ENCODE measurements at places on chromosomes 7 and 10.

DNA sequence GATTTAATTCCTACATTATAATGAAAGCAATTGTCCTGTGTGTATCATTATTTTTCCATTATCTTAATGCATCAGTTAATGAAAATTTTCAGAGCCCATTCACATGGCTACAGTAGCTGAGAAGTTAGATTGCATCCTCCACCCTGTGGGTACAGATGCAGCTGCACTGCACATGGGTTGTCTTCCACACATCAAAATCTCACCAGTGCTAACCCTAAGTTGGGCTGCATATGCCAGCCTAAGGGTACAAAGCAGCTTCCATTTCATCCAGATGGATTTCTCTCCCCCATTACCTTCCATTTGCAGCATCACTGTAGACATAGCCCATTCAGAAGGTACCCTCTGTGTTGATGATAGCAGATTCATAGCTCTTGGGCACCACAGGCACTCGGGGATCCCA, 74.7 kb upstream of the WDR11 start:
- no peaks in the 10 kb centered on the region for H3K4me1 ChIP-seq
- DNase-seq = no peak
- H3K27ac ChIP-seq = no peak overlapping the region
- no peak overlapping the region for H3K4me3 ChIP-seq

DNA sequence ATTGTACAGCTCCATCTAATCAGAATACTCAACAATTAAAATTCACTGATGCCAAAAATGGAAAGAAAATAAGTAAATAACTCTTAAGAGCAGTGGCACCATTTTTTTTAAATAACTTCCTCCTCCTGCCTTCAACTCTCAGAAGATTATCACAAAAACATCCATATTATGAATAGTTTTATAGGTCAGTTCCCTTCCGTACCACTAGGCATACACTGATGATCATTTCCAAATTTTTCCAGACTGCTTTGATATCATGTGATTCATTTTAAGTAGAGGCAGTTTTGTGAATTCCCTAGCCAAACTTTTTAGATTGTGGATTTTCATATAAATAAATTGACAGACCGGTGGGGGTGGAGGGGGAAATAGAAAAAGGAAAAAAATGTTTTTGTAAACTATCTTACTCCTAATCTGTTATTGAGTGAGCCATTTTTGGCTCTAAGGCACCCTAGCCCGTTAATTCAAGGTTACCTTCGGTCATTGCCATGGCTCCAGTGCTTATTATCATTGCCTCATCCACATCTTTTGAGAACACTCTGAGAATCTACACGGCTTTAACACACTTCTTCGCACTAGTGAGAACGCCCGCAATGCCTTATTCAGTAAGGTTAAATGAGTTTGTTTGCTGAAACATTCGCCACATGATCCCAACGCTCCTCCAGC, 1.0 kb downstream of the FAM107B start:
- no peak for DNase-seq
- H3K27ac ChIP-seq = no peak overlapping the region
- H3K27me3 ChIP-seq = peaks cover 15% of the 10 kb centered on the region
- no peak overlapping the region for H3K4me3 ChIP-seq
- H3K4me1 ChIP-seq = no peaks in the 10 kb centered on the region

GRCh38 chr10:124918191-124918830, 23.6 kb upstream of the ZRANB1 start:
- H3K4me3 ChIP-seq = peak overlapping the region; percentile 94
- H3K27me3 ChIP-seq = no peaks in the 10 kb centered on the region
- peaks cover 27% of the 10 kb centered on the region for H3K4me1 ChIP-seq
- peak overlapping the region; percentile 90 for H3K27ac ChIP-seq
- DNase-seq = no peak

DNA sequence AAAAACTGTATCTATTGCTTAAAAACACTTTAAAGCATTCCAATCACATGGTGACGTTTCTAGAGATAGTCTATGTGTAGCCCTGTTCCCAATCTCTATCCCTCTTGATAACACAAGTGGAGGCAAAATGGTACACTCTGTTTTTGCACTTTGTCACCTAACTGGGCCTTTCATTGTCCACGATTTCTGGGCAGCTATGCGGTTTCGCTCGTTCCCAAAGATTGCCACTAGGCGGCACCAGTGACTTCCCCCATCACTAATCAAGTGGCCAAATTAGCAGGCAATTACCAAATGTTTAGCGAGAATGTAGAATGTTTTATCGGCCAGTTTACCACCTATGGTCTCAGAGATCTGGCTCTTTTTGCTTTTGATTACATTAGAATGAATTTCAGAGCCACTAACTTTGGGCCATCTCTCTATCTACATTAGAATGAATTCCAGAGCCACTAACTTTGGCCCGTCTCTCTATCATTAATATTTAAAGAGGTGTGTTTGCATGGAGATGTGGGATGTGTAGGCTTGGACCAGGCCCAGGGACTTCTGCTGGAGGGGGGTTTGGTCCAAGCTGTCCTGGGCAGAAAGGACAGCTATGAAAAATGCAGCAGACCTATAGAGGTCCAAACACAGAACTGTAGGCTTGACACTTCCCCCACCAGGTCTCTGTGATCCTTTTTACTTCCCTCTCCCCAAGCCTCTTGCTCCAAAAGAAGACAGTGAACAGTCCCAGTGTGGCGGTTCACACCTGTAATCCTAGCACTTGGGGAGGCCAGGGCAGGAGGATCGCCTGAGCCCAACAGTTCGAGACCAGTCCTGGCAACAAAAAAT, 90.1 kb downstream of the EPC1 start:
- no peak overlapping the region for H3K4me3 ChIP-seq
- no peaks in the 10 kb centered on the region for H3K27me3 ChIP-seq
- no peaks in the 10 kb centered on the region for H3K36me3 ChIP-seq
- peak overlapping the region; percentile 14 for H3K27ac ChIP-seq
- peak; percentile 31 for DNase-seq

- peak; percentile 84 for DNase-seq
- no peaks in the 10 kb centered on the region for H3K27me3 ChIP-seq
- peak overlapping the region; percentile 94 for H3K27ac ChIP-seq
- H3K4me1 ChIP-seq = peaks cover 7% of the 10 kb centered on the region
- no peaks in the 10 kb centered on the region for H3K36me3 ChIP-seq
Measured at GRCh38 chr7:65750511-65751344, 122.1 kb upstream of the VKORC1L1 start.

GRCh38 chr7:107879400-107880035, 11.5 kb upstream of the DLD start:
- peaks cover 39% of the 10 kb centered on the region for H3K27me3 ChIP-seq
- peaks cover 17% of the 10 kb centered on the region for H3K4me1 ChIP-seq
- no peak overlapping the region for H3K27ac ChIP-seq
- no peak for DNase-seq
- H3K36me3 ChIP-seq = peaks cover 5% of the 10 kb centered on the region
- H3K4me3 ChIP-seq = no peak overlapping the region

DNA sequence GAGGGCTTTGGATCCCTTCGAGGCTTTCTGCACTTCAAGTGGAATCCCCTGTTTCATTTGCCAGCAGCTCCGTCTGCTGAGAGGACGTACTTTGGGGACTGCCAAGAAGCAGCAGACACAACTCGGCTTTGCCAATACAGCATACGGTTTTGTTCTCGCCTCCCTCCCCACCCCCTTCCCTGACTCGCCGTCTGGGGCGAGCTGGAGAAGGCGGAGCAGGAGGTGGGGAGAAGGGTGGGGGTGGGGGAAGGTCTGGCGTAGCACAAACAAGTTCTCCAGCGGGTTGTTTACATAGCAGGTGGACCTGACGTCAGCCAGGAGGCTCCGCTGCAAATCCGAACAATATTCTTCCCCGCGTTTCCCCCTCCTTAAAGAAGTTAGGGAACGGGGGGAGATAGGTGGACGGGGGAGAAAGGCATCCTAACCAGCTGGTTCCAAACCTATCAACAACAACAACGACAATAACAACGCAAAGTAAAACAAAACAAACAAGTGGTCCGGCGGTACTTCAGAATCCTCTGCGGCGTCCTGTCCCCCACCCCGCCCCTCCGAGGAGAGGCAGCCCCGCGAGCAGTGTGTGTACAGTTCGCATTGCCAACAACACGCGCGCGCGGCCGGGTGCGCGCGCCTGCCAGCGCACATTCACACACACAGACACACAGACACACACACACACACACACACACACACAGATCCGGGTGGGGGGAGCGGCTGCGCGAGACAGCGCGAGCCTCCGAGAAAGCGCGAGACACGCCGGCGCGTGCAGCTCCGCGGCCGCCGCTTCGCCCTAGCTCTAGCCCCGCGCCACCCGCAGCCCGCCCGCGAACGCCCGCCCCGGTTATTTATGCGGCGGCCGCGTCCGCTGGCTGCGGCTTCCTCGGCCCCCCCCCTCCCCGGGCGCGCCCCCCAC, 167.0 kb upstream of the PPP1R3A start:
- H3K4me3 ChIP-seq = peak overlapping the region; percentile 94
- no peak for DNase-seq

GRCh38 chr7:74674166-74674565, 16.6 kb downstream of the GTF2I start:
- no peaks in the 10 kb centered on the region for H3K36me3 ChIP-seq
- H3K27ac ChIP-seq = no peak overlapping the region
- DNase-seq = no peak

DNA sequence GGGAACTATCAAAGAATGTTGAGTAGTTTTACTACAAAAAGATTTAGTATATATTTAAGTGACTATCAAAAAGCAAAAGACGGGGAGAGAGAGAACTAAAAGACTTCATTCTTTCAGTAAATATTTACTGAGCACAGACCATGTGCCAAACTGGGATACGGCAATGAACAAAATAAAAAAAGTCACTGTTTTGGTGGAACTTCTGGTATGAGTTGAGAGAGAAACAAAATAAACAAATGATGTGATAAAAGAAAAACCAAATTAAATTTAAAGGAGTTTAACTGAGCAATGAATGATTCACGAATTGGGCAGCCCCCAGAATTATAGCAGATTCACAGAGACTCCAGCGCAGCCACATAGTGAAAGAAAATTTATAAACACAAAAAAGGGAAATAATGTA, 17.8 kb upstream of the AKAP9 start:
- peaks cover 2% of the 10 kb centered on the region for H3K36me3 ChIP-seq
- H3K27me3 ChIP-seq = peaks cover 29% of the 10 kb centered on the region
- H3K27ac ChIP-seq = no peak overlapping the region
- no peak overlapping the region for H3K4me3 ChIP-seq
- H3K4me1 ChIP-seq = no peaks in the 10 kb centered on the region

DNA sequence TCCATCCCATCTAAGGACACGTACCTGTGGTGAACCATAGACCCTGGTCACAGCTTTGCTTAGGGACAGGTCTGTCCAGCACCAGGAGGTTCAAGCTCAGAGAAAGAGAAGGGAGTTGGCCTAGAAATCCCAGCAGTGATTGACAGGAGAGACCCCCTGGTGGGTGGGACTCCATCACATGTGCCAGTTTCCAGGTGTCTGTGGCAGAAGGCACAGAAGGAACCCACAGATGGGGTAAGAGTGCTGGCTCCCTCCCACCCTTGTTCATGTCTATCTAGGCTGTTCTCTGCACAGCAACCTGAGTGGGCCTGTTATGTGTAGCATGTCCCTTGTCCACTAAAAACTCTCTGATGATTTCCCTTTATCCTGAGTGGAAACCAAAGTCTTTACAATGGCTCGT, 54.0 kb upstream of the GRB10 start:
- no peaks in the 10 kb centered on the region for H3K4me1 ChIP-seq
- H3K36me3 ChIP-seq = no peaks in the 10 kb centered on the region
- H3K27me3 ChIP-seq = peaks cover 32% of the 10 kb centered on the region
- no peak overlapping the region for H3K27ac ChIP-seq
- H3K4me3 ChIP-seq = no peak overlapping the region

DNA sequence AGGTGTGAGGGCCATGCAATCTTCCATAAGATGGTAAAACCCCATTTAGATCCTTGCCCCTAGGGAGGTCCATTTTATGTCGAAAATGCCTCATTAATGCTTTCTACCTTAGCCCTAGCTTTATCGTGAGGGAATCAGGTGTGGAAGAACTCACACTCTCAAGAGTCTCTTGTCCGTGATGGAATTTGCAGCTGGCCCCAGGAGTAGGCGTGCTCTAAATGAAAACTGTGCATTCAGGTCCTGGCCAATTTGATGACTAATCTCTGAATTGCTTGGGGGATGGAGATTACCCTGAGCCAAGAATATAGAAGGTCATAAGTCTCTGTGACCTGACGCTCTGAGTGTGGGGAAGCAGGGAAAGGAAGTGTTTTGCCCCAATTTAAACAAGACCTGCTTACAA, 6.6 kb downstream of the C10orf90 start:
- no peak overlapping the region for H3K4me3 ChIP-seq
- no peaks in the 10 kb centered on the region for H3K27me3 ChIP-seq
- no peak overlapping the region for H3K27ac ChIP-seq

GRCh38 chr10:78849731-78850130, 219.0 kb upstream of the ZMIZ1 start:
- no peaks in the 10 kb centered on the region for H3K36me3 ChIP-seq
- H3K4me3 ChIP-seq = no peak overlapping the region
- H3K27ac ChIP-seq = no peak overlapping the region
- peaks cover 6% of the 10 kb centered on the region for H3K4me1 ChIP-seq
- DNase-seq = no peak

DNA sequence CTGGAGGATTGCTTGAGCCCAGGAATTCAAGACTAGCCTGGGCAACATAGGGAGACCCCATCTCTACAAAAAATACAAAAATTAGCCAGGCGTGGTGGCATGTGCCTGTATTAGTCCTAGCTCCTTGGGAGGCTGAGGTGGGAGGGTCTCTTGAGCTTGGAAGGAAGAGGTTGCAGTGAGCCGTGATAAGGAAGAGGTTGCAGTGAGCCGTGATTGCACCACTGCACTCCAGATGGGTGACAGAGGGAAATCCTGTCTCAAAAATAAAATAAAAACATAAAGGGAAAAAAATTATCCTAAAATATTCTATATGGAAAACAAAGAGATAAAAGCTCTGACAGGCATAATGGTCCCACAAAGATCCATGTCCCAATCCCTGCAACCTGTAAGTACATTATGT, 87.9 kb upstream of the KAT6B start:
- H3K4me1 ChIP-seq = peaks cover 14% of the 10 kb centered on the region
- no peaks in the 10 kb centered on the region for H3K36me3 ChIP-seq
- H3K27ac ChIP-seq = peak overlapping the region; percentile 32
- H3K4me3 ChIP-seq = peak overlapping the region; percentile 69
